ENCODE measurements at places on chromosomes 5 and 9.

GRCh38 chr9:135519179-135519971 lies 1.9 kb upstream of the LCN1 start:
- DNase-seq, result no peak

DNA sequence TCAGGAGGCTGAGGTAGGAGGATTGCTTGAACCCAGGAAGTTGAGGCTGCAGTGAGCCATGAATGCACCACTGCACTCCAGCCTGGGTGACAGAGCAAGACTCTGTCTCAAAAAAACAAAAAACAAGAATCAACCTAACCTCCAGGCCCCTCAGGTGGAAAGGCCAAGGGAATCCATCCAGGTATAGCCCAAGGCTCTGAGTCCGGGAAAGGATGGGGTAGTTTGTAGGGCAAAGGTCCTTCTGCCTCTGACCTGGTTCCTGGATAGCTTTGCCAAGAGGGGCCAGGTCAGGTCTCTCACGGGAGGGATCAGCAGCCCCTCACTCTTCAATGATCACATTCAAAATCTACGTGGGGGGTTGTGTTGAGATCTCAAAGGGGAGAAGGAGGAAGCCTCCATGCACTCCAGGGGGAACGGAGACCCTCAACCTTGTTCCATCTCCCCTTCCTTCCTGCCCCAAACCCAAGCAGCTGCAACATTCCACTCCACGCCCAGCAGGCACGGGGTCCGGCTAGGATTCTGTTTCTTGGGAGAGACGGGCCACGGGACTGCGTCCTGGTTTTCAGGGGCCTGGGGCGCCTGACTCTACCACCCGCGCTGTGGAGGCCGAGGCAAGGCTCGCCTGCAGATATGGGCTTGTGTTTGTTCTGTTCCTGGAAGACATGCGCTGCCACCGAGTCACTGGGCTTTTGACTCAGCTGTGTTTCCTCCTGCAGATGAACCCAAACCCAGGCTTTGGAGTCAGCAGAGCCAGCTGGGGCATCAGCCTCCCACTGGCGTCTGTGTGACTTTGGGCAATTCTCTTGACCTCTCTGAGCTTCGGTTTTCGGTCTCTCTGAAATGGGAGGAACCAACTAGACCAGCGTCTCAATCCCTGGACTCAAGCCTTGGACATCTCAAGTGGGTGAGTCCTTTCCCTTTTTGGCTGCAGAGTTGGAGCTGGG lies 35.5 kb downstream of the PLPP7 start:
- DNase-seq, result no peak

DNA sequence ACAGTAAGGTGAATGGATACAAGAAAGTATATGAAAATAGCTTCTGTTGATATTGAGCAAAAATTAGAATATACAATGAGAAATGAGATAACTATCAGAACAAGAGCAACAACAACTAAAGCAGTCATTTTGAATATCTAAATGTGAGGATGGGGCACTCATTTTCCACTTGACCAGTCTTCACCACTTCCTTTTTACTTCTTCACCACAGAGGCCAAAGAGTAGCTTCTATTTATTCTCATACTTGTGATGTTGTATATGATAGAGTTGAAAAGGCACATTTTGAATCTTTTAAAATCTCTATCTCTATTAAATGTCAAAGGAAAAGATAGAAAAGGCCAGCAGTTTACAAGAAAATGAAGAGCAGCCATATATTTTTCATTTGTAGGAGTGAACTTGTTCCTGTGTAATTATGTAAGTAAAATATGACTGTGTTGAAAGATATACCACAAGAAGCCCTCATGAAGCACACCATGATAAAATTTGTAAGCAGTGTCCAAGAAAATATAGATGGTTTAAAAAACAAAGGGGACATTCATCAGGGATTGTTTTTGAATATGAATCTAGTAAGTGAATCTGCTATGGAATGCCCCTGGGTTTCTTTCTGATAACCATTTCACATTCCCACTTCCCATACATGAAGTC lies 39.2 kb downstream of the ADAMTS19 start:
- DNase-seq, result no peak

- DNase-seq, result peak; percentile 11
Measured at GRCh38 chr9:33225319-33226147, 14.4 kb upstream of the SPINK4 start.

DNA sequence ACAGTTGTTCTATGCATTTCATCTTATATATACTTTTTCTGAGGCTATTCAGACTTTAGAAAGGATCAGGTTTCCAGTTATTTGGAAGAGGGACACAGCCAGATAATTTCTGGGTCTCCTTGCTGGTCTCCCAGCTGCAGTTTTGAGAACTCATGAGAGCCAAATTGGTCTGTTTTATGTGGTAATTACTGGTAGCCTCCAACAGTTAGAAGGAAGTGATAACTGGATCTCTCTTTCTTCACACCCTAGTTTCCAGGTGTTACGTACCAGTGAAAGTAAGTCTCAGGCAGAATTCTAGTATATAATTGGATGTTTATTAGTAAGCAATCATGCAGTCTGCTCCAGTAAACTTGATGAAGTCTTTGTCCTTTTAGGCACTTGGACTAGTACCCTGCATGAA lies 63.2 kb upstream of the RPS23 start:
- DNase-seq, result no peak

DNA sequence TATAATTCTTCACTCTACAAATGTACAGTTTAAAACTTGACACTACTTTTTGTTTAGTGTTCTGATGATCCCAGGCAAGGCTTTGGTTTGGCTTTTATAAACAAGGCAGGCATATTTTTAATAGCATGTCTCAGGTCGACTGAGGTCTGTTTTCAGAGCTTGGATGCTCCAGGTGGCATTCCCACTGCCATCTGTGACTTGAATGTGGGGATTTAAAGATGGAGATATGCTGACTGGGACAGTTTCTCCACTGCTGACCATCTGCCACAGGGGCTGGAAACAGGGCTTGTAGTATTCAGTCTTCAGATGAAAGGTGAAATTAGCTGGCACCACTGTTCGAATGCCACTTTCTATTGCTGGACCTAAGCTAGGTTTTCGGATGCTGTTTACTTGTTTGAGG lies 1266.2 kb upstream of the CDH18 start:
- DNase-seq, result no peak

GRCh38 chr9:100914266-100914665 lies 114.3 kb upstream of the PLPPR1 start:
- DNase-seq, result no peak

GRCh38 chr5:127944125-127944524 lies 139.4 kb upstream of the SLC12A2 start:
- DNase-seq, result no peak

- no peak for DNase-seq
Measured at GRCh38 chr5:96033116-96033515, 71.5 kb upstream of the ELL2 start.

DNA sequence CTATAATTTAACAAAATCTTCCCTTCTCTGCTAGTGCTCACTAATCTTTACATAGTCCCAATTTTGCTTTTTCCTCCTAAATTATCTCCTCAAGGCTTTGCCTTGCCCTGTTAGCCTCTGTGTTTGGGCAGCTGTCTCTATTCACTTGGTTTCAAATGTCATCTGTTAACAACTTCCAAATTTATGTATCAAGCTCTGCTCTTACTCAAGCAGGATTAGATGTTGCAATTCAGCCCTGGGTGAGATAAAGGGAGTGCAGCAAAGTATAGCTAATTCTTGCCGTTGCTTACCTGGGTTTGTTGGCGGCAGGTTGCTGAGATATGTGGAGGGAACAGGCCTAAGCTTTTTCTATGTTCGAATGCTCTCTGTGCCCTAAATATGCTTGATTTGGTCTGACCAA lies 483.8 kb downstream of the DMAC1 start:
- no peak for DNase-seq

DNA sequence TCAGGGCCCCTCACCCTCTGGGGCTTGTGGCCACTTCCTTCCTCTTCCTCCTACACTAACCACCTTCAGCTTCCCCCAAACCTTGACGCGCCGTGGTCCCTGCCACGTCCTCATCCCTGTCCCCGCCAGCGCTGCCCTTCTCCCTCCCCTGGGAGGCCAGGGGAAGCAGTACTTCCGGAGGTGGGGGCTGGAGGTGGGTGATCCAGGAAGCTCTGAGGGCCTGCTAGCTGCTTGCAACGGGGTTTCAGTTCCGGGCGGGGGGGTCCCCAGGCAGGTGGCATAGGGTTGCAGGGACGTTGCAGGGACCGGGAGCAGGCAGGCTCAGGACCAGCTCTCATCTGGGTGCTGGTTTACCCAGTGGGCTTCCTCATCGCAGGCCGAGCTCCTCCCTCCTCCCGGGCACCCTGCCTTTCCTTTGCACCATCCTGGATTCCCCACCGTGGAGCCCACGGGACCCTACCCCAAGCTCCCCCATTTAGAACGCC lies 70.0 kb downstream of the RXRA start:
- DNase-seq, result no peak

- DNase-seq, result no peak
Measured at GRCh38 chr5:141963701-141964100, 5.2 kb upstream of the RNF14 start.

DNA sequence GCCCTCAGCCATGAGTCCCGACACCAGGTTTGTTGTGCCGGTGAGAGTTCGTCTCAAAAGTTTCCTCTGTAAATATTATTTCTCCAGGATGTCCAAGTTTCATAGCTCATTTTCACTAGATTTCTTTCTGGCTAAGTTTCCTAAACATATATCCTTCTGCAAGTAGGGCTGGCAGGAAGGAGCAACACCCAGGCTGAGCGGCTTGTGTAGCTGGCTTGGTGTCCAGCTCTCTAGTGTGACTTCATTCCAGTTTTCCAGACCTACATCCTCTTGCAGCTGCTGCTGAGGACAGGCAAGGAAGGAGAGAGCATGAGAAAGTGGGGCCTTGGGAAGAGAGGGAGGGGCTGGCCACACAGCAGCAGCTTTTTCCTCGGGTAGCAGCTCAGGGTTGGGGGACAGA lies 80.3 kb downstream of the FGF1 start:
- DNase-seq, result no peak

DNA sequence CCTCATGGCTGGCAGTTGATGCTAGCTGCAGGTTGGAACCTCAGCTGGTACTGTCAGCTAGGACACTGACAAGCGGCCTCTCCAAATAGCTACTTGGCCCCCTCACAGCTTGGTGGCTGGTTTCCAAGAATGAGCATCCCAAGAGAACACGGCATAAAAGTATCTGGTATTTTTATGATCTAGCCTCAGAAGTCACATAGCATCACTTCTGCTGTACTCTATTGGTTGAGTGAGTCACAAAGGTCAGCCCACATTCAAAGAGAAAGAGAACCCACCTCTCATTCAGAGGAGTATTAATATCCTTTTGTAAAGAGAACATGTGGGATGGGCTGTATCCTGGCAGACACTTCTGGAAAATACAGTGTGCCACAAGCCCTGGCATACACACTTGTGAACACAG lies 6.0 kb upstream of the SIL1 start:
- no peak for DNase-seq

DNA sequence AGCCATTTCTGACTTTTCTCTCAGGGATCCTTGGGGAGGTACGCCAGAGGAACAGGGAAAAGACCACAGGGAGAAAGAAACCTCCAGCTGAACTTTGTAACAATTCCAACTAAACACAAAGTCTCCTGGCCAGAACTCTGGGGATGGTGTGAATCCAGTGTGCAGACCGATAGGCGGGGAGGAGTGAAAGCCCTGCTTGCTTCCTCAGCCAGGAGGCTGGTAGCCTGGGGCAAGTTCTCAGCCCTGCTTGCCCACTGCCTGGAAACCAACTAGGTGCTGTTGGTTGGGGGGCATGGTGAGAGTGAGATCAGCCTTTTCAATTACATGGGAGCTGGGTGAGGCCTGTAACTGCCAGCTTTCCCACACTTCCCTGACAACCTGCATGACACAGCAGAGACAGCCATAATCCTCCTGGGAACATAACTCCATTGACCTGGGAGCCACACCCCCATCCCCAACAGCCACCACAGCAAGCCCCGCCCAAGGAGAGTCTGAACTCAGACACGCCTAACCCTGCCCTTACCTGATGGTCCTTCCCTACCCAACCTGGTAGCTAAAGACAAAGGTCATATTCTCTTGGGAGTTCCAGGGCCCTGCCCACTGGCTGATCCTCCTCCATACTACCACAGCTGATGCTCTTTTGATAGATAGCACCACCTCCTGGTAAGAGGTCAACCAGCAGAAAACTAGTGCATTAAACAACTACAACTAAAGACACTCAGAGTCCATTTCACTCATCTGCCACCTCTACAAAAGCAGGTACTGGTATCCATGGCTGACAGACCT lies 100.1 kb upstream of the TNFAIP8 start:
- no peak for DNase-seq

DNA sequence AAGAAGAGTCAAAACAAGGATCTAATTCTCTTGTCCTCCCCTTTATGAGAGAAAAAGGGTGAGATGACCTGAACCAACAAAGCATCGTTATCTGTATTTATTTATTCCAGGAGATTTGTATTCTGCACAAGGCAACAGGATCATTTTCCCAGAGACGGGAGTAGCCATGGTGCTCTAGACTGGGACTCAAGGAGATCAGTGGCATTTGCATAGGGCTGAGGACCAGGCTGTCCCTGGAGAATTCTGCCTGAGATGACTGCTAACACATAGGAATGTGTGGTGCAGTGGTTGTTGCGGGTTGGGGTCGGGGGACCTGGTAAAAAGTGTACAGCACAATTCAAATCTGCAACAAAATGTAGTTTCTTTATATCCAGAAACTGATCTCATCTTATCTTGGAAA lies 22.3 kb upstream of the ZNF474 start:
- DNase-seq, result no peak

GRCh38 chr9:21081451-21081850 lies 3.7 kb upstream of the IFNB1 start:
- no peak for DNase-seq

GRCh38 chr5:124878583-124879342 lies 132.3 kb upstream of the ZNF608 start:
- no peak for DNase-seq

- no peak for DNase-seq
Measured at GRCh38 chr9:78940121-78940855, 631.5 kb upstream of the TLE4 start.

GRCh38 chr9:91156451-91157234 lies 205.1 kb downstream of the AUH start:
- DNase-seq, result no peak

GRCh38 chr9:130623466-130623865 lies 40.9 kb upstream of the PRDM12 start:
- no peak for DNase-seq

- DNase-seq, result no peak
Measured at GRCh38 chr5:150218693-150219035, 28.8 kb downstream of the SLC6A7 start.

DNA sequence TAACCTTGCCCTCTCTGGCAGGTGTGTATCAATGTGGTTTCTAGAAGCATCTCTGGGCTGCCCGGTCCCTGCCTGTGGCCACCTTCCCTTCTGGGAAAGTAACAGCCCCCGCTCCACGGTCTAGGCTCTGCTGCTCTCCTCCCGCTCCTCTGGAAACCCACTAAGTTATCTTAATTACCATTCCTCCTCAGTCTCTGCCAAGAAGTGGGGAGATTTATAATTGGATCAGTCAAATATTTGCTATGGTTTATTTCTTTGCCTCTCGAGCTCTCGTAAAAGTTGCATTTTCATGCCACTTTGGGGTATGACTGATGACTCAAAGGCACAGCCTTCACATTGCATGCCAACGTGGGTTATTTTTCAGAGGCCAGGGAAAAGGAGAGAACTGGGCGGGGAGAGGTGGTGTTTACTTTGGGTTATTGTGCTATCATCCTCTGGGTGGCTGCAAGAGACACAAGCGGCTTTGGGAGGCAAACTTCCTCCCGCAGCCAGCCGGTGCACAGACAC lies 205.3 kb upstream of the WWC1 start:
- no peak for DNase-seq

Data from activated naive CD4-positive, alpha-beta T cell (primary cell).